ENCODE measurements at places on chromosomes 2 and 18.

DNA sequence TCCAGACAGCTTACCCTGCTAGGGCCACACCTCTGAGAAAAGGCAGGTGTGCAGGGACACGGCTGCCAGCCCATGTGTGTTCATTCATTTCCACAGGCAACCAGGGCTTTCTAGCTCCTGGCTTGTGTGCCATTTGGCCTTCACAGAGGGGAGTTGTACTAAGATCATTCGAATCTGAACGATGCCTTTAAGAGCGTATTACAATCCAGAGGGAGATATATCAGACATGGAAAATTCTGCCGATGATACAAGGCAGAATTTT, 64.2 kb upstream of the OTOF start:
- DNase-seq, result no peak

DNA sequence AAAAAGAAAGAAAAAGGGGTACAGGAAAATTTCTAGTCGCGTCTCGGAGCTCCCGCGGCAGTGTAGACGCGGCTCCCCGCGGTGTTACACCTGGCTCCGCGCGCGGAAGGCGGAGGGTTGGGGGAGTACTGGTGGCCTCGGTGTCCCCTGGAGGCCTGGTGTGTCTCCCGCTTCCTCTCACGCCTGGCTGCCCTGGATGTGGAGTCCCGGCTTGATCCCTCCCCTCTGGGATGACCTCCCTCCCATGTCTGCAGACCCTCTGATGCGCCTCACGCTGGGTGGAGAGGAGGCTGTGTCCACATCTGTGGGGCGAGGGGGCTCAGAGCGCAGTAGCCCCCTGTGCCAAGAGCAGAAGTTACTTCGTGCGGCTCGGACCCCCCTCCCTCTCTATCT, 1.2 kb downstream of the KIF5C start:
- DNase-seq, result peak; percentile 2

DNA sequence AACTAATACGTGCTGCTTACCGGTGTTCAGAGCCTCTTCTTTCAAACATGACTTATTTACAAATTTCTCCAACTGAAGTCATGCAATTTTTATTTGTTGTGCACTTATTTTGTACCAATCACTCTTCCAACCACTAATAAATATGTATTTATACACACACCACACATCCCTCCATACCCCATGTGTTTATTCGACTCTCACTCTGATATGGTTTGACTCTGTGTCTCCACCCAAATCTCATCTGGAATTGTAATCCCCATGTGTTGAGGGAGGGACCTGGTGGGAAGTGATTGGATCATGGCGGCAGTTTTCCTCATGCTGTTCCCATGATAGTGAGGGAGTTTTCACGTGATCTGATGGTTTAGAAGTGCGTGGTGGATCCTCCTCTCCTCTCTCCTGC, 49.5 kb upstream of the ACYP2 start:
- no peak for DNase-seq

GRCh38 chr2:23410596-23410995, 25.6 kb downstream of the KLHL29 start:
- no peak for DNase-seq

DNA sequence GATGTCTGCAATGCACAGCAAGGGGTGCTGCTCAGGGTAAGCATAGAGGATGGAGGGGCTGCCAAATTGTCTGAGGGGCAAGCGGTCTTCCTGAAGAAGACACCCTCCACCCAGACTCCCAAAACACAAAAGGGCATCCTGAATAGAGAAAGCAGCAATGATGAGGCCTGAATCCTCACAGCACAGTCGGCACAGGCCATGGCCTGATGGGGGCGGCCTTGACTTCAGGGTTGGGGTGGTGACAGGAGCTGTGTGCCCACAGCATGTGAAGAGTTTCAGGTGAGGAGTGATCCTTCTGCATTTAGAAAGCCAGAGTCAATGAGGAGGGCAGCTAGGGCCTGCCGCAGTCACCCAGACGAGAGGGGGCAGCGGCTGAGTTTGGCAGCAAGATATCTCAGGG, 159.4 kb downstream of the GALNT14 start:
- DNase-seq, result no peak

- DNase-seq, result no peak
Observed at GRCh38 chr2:32894119-32894728, 52.5 kb upstream of the LTBP1 start.

- DNase-seq, result no peak
Observed at GRCh38 chr2:207180741-207181140, 15.0 kb upstream of the KLF7 start.

GRCh38 chr2:47503481-47504070, 100.6 kb downstream of the MSH2 start:
- peak; percentile 73 for DNase-seq

GRCh38 chr2:61011678-61012077, 5.8 kb upstream of the PEX13 start:
- DNase-seq, result no peak

DNA sequence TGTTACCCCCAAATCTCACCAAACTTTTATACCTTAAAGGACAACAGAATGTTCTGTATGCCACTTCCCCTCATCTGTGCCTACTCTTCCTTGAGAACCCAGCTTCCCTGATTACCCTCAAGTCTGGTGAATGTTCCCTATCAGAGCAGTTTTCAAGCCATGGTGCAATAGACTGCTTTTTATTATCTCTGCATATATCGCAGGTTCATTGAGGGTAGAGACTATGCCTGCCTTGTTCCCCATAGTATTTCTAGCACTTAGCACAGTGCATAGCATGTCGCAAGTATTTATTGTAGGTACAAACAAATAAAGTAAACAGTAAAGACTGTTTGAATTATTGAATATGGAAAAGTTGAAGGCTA, 146.6 kb downstream of the HAUS1 start:
- DNase-seq, result no peak
